ENCODE measurements at places on chromosomes 13 and 19.
A peak's percentile ranks its signal among the peaks of the same experiment; 100 is the strongest.

DNA sequence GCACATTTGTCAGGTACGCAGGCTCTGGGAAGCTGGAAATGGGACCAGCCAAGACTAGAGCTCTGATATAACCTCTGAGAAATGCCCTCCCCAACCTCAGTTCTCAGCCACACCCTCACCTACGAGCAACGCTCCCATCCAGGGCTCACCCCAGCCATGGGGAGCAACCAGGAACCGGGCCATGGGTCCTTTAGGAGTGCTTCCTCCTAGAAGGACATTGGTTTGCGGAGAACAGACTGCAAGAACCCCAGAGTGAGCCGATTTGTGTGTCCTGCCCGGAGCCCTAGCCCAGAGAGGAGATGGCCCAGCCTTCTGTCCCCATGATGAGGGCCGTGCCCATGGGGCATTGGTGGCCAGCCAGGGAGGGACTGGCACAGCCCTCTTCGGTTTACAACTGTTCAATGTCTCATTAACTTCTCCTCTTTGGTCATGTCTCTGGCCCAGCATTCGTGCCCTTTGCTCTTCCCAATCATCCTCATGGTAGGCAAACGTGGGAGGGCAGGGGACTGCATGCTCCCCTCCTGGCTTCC lies 32.9 kb upstream of the IGSF23 start:
- DNase-seq: no peak

GRCh38 chr13:56909896-56910600 lies 230.7 kb upstream of the PRR20A start:
- DNase-seq: no peak

DNA sequence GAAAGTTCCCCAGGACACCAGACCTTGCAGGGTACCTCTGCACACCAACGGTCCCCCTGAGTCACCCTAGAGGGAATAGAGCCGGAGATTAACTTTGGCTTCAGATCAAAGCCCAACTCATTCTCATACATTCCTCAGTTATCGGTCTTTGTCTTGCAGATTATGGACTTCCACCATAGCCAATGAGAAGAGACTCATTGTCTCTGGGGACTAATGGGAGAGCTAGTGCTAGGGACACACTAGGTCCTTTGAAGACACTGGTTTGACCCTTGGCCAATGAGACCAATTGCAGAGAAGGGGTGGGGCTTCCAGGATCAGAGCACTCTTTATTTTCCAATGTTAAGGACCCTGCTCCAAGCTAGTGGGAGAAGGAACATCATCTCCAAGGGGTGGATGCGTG lies 6.1 kb downstream of the KLK7 start:
- no peak for DNase-seq

GRCh38 chr13:44812818-44813217 lies 176.5 kb downstream of the NUFIP1 start:
- no peak for DNase-seq

DNA sequence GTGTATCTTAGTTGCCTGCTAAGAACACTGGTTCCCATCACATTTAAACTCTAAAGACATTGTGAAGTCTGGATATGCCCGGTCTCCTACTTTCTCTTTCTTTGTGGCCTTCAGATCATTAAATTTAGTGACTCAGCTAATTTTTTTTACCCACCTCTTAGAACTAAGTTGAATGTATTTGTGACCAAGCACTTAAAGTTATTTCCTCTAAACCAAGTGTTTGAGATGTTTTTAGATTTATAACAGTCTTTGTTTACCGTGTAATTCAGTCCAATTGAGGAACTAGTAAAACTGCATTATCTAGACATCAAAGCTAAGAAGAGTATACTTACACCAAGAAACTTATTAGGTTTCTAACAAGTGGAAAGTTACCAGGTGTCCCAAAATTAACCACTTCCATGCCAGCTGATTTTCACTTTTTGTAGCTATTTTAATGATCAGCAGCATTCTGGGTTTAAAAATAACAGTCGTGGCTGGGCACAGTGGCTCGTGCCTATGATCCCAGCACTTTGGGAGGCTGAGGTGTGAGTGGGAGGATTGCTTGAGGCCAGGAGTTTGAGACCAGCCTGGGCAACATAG lies 53.1 kb downstream of the ARHGAP35 start:
- no peak for DNase-seq

DNA sequence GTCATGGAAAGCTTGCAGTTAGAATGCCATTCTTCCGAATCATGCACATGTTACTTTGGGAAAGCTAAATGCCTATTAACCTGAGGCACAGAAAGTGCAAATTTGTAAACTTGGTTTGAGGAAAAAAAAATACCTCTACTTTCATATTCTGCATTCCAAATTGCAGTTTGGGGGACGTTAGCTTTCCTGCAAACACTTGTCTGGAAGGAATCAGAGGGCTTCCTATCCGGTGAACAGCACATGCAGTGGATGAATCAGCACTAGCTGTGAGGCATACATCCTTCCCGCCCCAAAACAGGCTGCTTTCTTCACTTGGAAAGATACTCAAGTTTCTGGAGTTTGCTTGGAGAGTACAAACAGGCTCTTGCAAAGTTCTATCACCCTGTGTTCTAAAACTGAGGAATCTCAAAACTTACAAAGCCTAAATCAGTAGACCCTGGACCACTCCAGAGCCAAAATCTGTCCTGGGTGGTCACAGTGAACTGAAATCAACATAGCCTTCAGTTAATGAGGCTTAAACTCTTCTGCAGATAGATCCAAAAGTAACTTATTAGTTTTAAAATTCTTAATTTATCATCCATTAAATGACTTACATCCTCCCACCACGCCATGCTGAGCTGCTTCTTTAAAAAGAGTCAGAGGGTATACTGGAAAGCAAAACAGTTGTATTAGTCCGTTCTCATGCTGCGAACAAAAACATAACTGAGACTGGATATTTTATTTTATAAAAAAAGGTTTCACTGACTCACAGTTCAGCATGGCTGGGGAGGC lies 802.3 kb upstream of the ARGLU1 start:
- no peak for DNase-seq

GRCh38 chr13:68897331-68897928 lies 1210.2 kb upstream of the ATXN8OS start:
- DNase-seq: no peak

GRCh38 chr19:20660473-20661140 lies 764 bp downstream of the ZNF626 start:
- DNase-seq: no peak

DNA sequence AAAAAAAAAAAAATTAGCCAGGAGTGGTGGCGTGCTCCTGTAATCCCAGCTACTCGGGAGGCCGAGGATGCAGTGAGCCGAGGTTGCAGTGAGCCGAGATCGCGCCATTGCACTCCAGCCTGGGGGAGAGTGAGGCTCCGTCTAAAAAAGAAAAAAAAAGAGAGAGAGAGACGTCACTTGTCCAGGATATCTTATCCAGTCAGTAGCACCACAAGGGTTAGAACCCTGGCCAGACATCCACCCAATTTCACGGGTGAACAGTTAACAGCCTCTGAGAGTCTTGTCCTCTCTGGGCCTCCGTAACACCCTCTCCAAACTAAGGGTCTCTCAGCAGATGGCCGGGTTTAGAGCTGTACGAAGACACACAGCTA lies 917 bp upstream of the CLPTM1 start:
- DNase-seq: no peak

- DNase-seq: no peak
Measured at GRCh38 chr19:51398096-51398704, 7.8 kb upstream of the C19orf84 start.

DNA sequence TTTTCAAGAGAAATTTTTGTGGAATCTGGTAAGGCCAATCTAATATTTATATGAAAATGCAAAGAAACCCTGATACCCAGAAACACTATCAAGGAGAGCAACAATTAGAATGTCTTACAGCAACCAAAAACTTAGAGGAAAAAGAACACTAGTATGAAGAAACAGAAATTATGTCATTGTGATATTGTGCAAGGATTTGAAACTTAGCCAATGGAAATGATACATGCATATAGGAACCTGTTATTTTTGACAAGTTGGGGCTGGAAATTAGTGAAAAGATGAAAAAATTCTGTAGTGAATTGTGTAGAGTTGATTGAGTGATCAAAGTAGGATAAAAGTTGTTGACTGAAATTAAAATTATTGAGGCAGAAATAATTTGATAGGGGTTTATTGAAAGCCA lies 792.6 kb upstream of the SLITRK6 start:
- DNase-seq: no peak

GRCh38 chr19:13079542-13079986 lies 23.1 kb downstream of the LYL1 start:
- DNase-seq: no peak

- DNase-seq: no peak
Measured at GRCh38 chr19:49020931-49021895, 2.9 kb downstream of the CGB3 start.

GRCh38 chr19:40294560-40294959 lies 9.4 kb upstream of the AKT2 start:
- DNase-seq: no peak

GRCh38 chr13:111177081-111177711 lies 62.1 kb downstream of the ARHGEF7 start:
- peak; percentile 29 for DNase-seq

DNA sequence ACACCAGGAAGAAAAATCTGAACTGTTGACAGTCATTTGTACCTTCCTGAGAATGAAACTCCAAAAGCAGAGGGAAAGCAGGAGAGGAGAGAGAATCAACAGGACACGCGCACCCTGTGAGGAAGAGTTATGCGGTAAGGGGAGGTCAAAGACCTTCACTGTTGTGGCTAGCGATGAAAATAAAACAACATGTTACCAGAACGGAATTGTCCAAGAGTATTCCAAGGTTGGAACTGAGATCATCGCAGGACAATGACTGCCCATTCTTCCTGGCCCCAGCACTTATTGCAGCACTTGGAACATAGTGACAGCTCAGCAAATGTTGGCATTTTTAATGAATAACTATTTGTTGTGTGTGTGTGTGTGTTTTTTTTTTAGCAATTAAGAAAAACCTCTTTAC lies 176.0 kb upstream of the TSC22D1 start:
- no peak for DNase-seq

DNA sequence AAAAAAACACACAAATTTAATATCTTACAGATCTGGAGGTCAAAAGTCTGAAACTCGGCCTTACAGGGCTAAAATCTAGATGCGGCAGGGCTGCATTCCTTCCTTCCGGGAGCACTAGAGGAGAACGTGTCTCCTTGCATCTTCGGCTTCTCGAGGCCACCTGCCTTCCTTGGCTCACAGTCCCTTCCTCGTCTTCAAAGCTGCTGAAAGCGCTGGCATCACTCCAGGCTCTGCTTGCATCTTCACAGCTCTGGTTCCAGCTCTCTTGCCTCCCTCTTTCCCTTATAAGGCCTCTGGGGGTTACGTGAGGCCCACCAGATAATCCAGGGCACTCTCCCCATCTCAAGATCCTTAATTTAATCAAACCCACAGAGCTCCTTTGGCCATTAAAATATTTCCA lies 10.5 kb downstream of the XRCC1 start:
- no peak for DNase-seq

DNA sequence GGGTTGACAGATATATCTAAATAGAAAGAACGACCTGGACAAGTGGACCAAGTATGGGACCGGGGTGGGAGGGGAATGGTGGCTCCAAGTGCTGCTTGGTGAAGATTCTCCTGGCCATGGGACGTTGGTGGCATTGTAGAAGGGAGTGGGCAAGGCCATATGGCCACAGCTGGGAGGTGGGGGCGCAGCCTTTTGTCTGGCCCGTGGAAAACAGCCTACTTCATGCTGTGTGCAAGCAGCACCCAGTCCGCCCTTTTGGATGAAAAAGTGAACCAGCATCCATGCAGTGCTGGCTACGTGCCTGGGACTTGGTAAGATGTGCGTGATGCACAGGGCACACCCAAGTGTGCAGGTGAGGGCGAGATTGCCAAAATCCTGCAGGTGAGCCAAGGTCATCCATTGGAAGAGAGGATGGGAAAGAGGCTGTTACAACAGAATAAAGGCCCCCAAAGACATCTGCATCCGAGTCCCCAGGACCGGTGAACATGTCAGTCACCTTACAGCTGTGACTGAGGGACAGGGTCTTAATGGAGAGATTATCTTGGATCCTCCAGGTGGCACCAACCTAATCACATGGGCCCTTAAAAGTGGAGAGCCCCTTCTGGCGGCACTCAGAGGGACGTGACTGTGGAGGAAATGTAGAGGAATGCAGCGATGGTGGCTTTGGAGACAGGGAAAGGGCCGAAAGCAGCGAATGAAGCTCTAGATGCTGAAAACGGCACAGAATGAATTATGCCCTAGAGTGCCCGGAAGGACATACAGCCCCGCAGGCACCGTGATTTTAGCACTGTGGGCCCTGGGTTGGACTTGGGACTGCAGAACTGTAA lies 40.8 kb downstream of the TEX29 start:
- DNase-seq: no peak

- no peak for DNase-seq
Measured at GRCh38 chr13:97107815-97108529, 113.7 kb upstream of the OXGR1 start.

- DNase-seq: peak; percentile 67
Measured at GRCh38 chr19:49553451-49554271, 25.9 kb downstream of the RCN3 start.

DNA sequence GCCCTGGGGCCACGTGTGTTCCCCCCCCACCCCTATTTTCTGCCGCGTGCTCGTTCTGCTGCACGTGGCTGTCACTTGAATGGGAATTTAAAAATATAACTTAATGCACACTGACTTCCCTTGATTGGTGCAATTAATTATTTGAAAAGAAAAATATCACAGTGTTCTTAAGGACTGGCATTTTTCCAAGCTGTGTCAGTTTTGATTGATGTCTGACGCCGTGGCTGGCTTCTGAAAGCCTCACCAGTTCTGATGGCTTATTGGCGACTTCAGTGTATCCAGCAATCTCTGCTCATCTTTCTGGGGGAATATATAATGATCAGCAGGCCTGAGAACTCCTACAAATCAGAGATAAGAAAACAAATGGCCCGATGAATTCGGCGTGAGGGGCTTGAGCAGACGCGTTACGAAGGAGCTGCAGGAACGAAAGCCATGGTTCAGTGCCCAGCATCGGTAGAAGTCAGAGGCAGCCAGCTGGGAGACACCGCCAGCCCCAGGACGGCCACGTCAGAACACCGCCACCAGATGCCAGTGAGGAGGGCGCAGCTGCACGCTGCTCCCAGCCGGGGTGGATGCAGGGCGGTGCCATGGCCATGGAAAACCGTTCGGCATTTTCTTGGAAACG lies 111.2 kb downstream of the KDM4B start:
- no peak for DNase-seq

- no peak for DNase-seq
Measured at GRCh38 chr19:2550431-2551171, 74.7 kb downstream of the GADD45B start.

GRCh38 chr19:1933244-1933643 lies 7.7 kb upstream of the CSNK1G2 start:
- no peak for DNase-seq

Data from activated CD4-positive, alpha-beta T cell treated with anti-CD3 and anti-CD28 coated beads for 4 hours (primary cell).